ENCODE measurements at places on chromosomes 16 and 17.

DNA sequence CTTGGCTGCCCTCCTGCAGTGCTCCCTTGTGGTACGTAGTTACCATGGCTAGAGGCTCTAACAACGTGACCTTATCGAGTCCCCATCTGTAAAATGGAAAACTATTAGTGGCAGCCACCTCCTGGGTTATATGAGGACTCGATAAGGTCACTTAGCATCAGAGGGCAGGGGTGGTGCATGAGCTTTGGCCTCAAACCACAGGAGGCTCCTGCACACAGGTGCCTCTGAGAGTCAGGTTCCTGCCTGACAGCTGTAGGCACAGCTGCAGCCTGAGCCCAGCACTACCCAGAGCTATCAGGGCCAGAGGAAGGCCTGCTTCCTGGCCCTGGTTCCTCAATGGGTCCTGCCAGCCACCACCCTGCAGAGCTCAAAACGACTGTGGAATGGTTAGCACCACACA is 57.2 kb upstream of the SEC14L1 start:
- no peak for DNase-seq

- no peak for DNase-seq
Measured at GRCh38 chr17:76142585-76143041, 1.6 kb upstream of the FOXJ1 start.

DNA sequence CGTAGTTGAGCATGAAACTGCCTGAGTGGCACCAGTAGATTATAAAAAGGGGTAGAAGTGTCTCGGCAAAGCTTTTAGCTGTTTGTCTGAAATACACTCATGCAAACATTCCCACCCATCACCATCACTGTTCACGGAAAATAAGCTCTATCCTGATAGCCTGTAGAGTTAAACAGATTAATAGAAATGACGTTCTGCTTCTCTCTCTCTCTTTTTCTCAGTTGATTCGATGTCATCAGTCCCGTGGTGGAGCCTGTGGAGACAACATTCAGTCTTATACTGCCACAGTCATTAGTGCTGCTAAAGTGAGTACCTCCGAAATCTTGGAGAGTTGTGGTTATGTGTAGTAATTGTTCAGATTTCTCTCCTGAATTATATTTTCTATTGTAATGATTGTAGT is 224.7 kb downstream of the BCAS3 start:
- DNase-seq, result no peak

DNA sequence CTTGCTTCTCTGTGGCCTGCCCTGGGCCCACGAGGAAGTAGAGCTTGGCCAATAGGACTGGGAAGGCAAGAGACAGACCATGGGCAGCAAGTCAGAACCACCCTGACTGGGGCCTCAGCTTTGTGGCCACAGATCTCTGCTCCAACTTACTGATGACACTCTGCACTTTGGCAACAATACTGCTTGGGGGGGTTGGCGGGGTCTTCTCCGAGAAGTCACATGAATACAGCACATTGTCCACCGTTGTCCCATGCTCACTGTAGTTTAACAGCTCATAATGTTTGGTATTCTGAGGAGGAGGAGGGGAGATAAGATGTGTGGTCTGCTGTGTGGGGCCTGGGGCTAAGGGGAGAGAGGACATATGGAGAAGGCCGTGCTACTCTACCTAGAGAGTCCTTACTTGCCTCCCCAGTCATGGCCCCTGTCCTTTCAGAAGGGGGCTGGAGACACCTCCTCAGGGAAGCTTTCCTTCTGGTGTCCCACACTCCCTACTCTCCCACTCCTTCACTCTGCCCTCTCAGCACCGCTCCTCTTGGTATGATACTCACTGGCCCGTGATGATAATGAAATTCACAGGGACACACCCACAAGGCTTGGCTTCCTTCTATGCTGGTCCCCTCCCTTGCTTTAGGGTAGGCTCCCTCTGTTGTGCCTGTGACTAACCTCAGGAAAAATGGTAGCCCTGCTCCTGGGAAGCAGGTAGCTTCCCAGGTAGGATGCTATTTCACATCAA is 4.0 kb upstream of the DHRS13 start:
- DNase-seq, result no peak

DNA sequence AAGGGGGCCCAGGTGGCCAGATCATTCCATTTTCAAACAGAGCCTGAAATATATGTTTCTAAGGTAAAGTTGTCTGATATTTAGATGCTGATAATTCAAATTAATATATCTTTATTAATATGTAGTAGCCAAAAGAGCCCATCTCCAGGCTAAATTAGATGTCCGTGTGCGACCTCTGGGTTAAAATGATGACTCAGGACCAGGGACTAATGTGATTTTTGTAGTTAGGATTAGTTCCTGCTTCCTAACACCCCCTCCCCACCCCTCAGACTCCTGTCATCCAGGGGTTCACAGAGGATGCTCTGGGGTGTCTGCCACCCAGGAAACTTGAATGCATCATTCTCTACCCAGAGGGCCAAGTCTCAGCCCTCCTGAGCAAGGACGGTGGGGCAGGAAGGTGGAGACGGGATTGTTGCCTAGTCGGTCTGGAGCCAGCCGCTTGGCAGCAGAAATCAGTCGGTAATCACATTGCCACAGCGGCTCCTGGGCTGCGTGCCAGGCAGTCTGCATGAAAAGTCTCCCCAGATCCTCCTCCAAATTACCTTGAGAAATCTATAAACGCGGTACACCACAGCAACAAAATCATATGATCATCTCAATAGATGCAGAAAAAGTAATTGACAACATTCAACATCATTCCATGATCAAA is 29.8 kb downstream of the CNGB1 start:
- DNase-seq, result no peak

- DNase-seq, result no peak
Measured at GRCh38 chr16:13919330-13919682, 648 bp upstream of the ERCC4 start.

- no peak for DNase-seq
Measured at GRCh38 chr17:12522743-12523183, 142.9 kb upstream of the MYOCD start.

- no peak for DNase-seq
Measured at GRCh38 chr16:56989988-56990387, 631 bp downstream of the NLRC5 start.

DNA sequence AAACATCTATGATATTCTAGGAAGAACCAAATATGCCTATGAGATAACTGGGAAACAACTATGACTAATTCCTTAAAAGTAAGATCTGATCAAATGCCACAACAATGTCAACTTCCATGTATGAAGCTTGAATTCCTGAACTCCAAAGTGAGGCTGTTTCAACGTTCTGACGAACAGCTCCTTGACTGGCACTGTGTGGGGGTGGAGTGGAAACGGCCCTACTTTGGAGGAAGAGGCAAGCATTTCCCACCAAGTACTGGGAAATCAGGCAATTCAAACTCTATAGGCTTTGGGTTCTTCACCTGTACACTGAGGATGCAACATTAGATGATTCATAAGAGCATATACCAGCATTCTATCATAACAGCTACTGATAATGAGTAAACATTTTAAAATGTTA is 187.2 kb downstream of the CDK5R1 start:
- DNase-seq, result no peak

- no peak for DNase-seq
Measured at GRCh38 chr16:85626191-85626981, 13.3 kb downstream of the GSE1 start.

DNA sequence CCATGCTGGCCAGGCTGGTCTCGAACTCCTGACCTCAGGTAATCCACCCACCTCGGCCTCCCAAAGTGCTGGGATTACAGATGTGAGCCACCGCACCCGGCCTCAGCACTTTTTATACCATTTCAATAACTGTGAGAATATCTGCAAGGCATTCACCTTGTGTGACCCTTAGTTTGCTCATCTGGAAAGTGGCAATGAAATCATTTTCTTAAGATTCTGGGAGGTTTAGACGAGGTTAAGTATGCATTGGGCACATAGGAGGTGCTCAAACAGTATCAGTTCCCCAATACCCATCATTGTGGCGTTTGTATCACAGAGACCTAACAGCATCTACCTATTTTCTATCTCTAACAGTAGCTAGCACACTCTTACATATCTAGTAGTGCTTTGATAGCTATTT is 481.9 kb upstream of the ERCC4 start:
- DNase-seq, result no peak

DNA sequence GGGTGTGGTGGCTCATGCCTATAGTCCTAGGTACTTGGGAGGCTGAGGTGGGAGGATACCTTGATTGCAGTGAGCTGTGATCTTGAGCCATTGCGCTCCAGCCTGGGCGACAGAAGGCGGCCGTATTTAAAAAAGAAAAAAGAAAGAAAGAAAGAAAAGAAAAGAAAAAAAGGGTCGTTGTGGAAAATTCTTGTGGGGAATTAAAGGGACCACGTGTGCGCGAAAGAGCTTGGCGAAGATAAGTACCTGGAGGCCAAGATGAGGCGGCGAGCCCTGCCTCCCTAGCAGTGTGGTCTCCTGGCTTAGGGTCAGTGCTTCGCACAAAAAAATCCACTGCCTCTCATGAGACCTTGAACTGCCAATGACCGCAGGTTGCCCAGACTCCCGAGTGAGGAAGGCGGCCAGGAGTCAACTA is 728 bp upstream of the NMT1 start:
- DNase-seq, result no peak

- no peak for DNase-seq
Measured at GRCh38 chr17:5794881-5795506, 210.7 kb upstream of the NLRP1 start.

DNA sequence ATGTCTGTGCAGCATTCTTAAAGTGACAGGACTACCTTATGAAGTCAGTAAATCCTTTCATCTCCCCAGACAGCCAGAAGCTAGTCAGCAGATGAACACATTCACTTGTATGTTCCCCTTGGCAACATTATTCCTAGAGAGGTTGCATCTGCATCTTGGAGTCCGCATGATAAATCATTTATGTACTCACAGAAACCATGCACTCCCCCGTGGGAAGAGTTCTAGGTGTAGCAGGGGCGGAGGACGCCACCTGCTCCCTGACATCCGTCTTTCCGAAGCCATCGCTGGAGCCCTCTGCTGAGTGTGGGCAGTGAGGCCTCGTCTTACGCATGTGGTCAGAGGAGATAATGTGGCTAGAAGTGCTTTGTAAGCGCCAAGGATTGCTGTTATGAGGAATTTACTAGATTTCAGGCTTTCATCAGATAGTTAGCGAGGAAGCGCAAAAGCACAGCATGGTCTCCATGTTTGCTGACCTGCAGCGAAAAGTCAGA is 144.5 kb downstream of the RPTOR start:
- no peak for DNase-seq

DNA sequence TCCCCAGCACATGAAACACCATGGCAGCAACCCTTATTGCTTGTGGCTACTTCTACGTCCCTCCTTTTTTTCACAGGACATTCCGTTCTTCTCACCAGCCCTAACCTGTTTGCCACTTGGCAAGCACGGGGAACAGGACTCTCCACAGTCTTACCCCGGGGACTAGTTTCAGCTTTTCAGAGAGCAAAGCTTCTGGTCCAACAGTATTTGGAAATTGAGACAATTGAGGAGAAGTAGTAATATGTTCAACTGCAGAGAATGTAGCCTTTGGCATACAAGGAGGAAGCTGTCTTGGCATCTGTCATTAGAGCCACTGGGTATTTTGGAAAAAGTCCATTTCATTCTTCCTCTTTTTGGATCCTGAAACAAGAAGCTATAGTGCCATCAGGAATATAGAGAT is 65.7 kb downstream of the MAP2K6 start:
- DNase-seq, result no peak

GRCh38 chr17:57234739-57235092 is 21.6 kb upstream of the MSI2 start:
- DNase-seq, result no peak

DNA sequence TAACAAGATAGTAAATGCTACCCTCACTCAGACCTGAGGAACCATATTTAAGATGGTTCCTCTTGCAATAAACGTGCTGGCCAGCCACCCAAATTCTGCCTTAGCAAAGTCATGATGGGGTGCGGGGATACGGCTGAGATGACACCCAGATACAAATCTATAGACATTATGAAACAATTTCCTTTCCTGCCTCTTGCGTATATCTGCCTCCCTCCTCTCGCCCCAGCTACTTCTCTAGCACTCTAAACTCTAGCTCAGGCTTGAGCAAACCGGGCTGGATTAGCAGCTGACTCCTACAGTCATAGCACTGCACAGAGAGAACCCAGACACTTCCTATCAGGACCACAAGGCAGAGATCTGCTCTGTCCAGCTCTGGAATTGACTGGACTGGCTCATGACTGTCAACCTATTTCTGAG is 22.3 kb downstream of the CD300LF start:
- no peak for DNase-seq

- no peak for DNase-seq
Measured at GRCh38 chr17:31888124-31888523, 13.4 kb downstream of the UTP6 start.

DNA sequence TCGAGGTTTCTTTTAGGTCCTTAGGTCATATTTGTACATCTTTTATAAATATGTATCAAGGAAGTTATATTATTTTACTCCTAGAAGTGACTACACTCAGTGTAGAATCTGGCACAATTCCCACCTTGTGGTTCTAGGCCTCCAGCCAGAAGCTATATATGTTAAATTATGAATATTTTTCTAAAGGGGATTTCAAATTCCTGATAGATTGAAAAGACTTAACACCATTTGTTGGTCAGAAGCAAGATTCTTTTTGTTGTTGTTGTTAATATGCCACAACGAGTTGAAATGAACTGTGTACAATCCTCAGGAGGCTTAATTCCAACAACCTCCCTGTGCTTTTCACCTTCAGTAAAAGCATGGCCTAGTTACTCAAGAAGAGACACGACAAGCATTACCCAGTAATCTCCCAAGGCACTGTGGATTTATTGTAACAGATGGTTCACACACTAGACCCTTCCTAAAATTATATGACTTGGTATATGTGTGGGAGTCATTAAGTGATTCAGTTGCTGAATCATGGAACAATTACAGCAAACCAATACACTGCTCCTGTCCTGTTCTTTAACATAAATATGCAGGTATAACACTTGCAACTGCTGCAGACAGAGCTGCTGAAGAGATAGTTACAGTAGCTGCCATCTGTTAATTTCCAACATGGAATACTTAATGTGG is 964.4 kb upstream of the GOT2 start:
- no peak for DNase-seq

DNA sequence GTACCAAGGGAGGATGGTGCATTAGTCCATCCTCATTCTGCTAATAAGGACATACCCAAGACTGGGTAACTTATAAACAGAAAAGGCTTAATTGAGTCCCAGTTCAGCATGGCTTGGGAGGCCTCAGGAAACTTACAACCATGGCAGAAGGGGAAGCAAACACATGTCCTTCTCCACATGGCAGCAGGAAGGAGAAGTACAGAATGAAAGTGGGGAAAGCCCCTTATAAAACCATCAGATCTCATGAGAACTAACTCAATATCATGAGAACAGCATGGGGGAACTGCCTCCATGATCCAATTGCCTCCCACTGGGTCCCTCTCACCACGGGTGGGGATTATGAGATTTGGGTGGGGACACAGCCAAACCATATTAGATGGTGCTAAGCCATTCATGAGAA is 84.5 kb downstream of the SEC14L1 start:
- no peak for DNase-seq

DNA sequence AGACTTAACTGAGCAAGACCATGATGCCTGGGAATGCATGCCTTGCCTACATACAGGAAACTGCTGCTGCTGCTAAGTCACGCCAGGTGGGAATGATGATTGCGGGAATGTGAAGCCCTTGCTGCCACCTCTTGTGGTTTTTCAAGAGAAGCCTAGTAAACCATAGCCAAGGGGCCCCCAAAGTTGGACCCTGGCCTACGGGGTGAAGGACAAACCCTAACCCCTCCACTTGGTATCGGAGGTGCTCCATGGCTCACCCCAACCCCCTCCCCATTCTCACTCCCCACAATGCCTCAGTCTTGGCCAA is 233.9 kb downstream of the ZNF423 start:
- DNase-seq, result no peak

- DNase-seq, result no peak
Measured at GRCh38 chr17:76147211-76148014, 6.4 kb upstream of the FOXJ1 start.
